ENCODE measurements at places on chromosomes 4 and X. TPM values are rescaled to one million over a fixed set of nuclear protein-coding genes. Genes with fewer than 3 reads are reported as not detected.

Gene DUX4
- not detected for total RNA-seq

Gene METTL14
- 70.5 TPM for total RNA-seq

Gene VCX3B
- not detected for total RNA-seq

Gene NHS
- total RNA-seq = 0.67 TPM

Gene PRICKLE3
- total RNA-seq = 12.0 TPM

Gene MTNR1A
- total RNA-seq = not detected

Gene COL25A1
- 0.44 TPM for total RNA-seq

Gene CLNK
- total RNA-seq = 0.11 TPM

Gene ATP8A1
- total RNA-seq = 33.5 TPM

Gene NFKB1
- 79.8 TPM for total RNA-seq

Gene SPANXA1
- total RNA-seq = not detected

Gene KCND1
- total RNA-seq = 1.9 TPM

Gene HS3ST1
- total RNA-seq = 0.06 TPM

Gene ERCC6L
- 0.28 TPM for total RNA-seq

Gene POU4F2
- total RNA-seq = not detected

Gene PDE6B
- 15.4 TPM for total RNA-seq

Gene CCSER1
- total RNA-seq = 1.7 TPM

Gene MAGEA9
- not detected for total RNA-seq

Measured in CD4-positive, alpha-beta memory T cell (primary cell).